ENCODE measurements at places on chromosomes 4 and X. TPM values are rescaled to one million over a fixed set of nuclear protein-coding genes. Genes with fewer than 3 reads are reported as not detected.
A peak's percentile ranks its signal among the peaks of the same experiment; 100 is the strongest.

- no peaks in the 10 kb centered on the region for H3K27me3 ChIP-seq
- H3K36me3 ChIP-seq, result no peaks in the 10 kb centered on the region
- no peak overlapping the region for H3K27ac ChIP-seq
- no peak overlapping the region for H3K4me3 ChIP-seq
These were observed 71.1 kb downstream of the MAGEB10 start for GRCh38 chrX:27878862-27879261.

BANK1 gene
- 0.22 TPM for total RNA-seq

- DNase-seq, result no peak
- H3K4me3 ChIP-seq, result no peak overlapping the region
- H3K27me3 ChIP-seq, result peaks cover 37% of the 10 kb centered on the region
- H3K4me1 ChIP-seq, result peaks cover 5% of the 10 kb centered on the region
- H3K27ac ChIP-seq, result no peak overlapping the region
These were observed 7.2 kb downstream of the CRMP1 start for GRCh38 chr4:5885733-5886132.

MAGEA1 gene
- total RNA-seq, result not detected

DNA sequence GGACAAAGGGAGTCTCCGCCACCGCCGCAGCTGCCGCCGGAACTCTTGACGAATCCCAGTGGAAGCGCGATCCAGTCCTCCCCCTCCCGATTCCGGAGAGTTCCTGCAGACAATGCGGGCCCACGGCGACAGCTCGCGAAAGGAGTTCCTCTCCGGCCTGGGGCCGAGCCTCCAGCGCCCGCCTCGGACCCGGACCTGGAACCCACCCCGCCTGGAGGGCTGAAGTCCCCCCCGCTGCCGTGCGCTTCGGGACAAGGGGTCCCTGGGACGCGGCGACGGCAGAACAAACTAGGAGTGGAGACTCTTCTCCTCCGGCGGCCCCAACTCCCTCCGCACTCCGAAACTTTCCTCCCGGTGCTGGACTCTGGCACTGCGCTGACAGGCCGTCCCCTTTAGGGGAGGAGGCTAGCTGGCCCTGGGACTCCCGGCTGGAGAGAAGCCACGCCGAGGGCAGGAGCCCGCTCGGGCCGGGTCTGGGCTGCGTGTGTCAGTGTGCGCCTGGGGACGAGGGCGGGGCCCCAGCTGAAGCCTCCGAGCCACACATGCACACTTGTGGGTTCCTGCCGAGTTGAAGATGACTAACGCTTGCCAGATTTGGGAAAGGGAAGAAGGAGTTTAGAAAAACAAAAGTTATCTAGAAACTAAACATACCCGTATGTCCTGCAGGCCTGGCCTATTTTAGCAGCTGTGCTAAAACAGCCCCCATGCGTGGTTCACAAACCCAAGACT lies at the start of gene ANTXR2:
Gene ANTXR2 (minus strand): TSS at position 486 of the 729 bp plus-strand sequence. CDS start 669 bp downstream, outside the sequence.
- DNase-seq, result peak; percentile 57
- H3K36me3 ChIP-seq, result peaks cover 7% of the 10 kb centered on the region
- H3K4me3 ChIP-seq, result peak within 1 kb of the TSS; percentile 90
- peaks cover 22% of the 10 kb centered on the region for H3K4me1 ChIP-seq

DNA sequence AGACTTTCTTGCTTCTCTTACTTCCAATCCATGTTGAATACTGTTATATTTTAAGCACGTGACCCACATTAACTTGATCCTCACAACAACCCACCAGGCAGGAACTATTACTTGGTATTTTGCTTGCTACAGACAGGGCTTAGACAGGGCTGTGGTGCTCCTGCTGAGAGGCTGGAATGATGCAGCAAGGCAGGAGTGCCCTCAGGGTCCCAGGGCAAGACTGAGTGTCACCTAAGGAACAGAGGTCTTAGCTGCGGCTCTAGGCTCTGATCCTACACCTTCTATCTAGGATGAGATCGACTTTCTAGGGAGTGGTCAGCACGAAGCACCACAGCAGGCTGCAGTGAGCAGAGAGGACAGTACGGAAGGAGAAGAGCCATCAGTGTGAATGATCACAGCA lies 20.0 kb downstream of the TAPT1 start:
- H3K27me3 ChIP-seq, result no peaks in the 10 kb centered on the region
- H3K27ac ChIP-seq, result no peak overlapping the region
- H3K4me1 ChIP-seq, result peaks cover 12% of the 10 kb centered on the region
- H3K36me3 ChIP-seq, result peaks cover 47% of the 10 kb centered on the region

- H3K4me1 ChIP-seq, result peaks cover 6% of the 10 kb centered on the region
- H3K36me3 ChIP-seq, result no peaks in the 10 kb centered on the region
- no peak overlapping the region for H3K4me3 ChIP-seq
- no peak overlapping the region for H3K27ac ChIP-seq
These were observed 99.6 kb downstream of the FAM53A start for GRCh38 chr4:1584498-1584897.

DNA sequence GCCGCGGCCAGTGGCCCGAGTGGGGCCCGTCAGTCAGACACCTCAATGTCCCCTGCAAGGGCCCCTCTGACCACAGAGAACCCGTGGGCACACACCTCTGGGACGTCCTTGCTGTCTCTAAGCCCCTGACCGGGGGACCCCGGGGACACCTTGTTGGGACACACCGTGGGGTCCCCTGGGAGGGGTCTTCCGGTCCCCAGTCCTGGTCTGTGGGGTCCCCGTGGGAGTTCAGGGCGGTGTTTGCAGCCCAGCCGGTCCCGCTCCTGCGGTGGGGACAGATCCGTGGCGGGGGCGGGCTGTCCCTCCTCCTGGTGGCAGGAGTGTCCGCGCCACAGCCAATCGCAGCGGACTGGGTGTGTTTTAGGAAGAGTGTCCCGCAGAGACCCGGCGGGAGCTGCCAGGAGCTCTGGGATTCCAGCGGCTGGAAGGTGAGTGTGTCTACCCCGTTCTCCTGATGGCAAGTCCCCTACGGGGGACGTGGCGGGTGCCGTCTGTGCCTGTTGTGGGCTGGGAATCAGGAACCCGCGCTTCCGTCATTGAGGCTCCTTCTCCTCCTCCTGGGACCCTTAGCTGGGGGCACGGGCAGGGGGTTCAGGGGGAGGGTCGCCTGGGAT lies 5.1 kb upstream of the PLCXD1 start:
- DNase-seq, result peak; percentile 25
- no peaks in the 10 kb centered on the region for H3K27me3 ChIP-seq
- peak overlapping the region; percentile 65 for H3K4me3 ChIP-seq
- no peaks in the 10 kb centered on the region for H3K36me3 ChIP-seq

LRIT3 gene
- not detected for total RNA-seq

GRCh38 chrX:155048977-155049619 lies 21.8 kb downstream of the CMC4 start:
- H3K27me3 ChIP-seq, result no peaks in the 10 kb centered on the region
- peaks cover 28% of the 10 kb centered on the region for H3K36me3 ChIP-seq
- H3K27ac ChIP-seq, result no peak overlapping the region
- H3K4me1 ChIP-seq, result peaks cover 3% of the 10 kb centered on the region
- H3K4me3 ChIP-seq, result no peak overlapping the region

- DNase-seq, result peak; percentile 36
- no peak overlapping the region for H3K4me3 ChIP-seq
- H3K27me3 ChIP-seq, result no peaks in the 10 kb centered on the region
- H3K36me3 ChIP-seq, result peaks cover 15% of the 10 kb centered on the region
- H3K4me1 ChIP-seq, result peaks cover 49% of the 10 kb centered on the region
These were observed 50.2 kb downstream of the LEF1 start for GRCh38 chr4:108118505-108118904.

- H3K4me3 ChIP-seq, result no peak overlapping the region
- no peaks in the 10 kb centered on the region for H3K27me3 ChIP-seq
- H3K4me1 ChIP-seq, result no peaks in the 10 kb centered on the region
- H3K36me3 ChIP-seq, result no peaks in the 10 kb centered on the region
- no peak for DNase-seq
These were observed 44.1 kb downstream of the SLC16A2 start for GRCh38 chrX:74465424-74465823.

DCAF8L2 gene
- total RNA-seq, result not detected

GRCh38 chr4:183437452-183437851 lies 7.0 kb upstream of the CDKN2AIP start:
- no peak overlapping the region for H3K4me3 ChIP-seq
- no peak for DNase-seq
- H3K27ac ChIP-seq, result no peak overlapping the region
- H3K36me3 ChIP-seq, result no peaks in the 10 kb centered on the region
- H3K27me3 ChIP-seq, result no peaks in the 10 kb centered on the region

ADH7 gene
- total RNA-seq, result not detected

DNA sequence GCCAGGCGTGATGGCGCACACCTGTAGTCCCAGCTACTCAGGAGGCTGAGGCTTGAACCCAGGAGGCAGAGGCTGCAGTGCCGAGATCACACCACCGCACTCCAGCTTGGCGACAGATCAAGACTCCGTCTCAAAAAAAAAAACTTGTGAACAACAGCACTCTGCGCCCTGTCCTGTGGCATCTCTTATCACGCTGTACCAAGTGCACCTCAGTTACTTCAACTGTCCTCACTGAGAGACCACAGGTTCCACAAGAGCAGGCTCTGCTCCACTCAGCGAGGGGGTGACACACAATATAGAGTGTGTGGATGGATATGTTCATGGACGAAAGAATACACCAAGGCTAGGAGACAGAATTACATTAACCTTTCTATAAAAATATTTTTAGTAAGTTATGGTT lies 49.3 kb downstream of the ADGRA3 start:
- H3K4me1 ChIP-seq, result no peaks in the 10 kb centered on the region
- H3K27ac ChIP-seq, result no peak overlapping the region
- no peak overlapping the region for H3K4me3 ChIP-seq
- H3K36me3 ChIP-seq, result no peaks in the 10 kb centered on the region

- no peak for DNase-seq
- H3K36me3 ChIP-seq, result no peaks in the 10 kb centered on the region
- no peaks in the 10 kb centered on the region for H3K4me1 ChIP-seq
- H3K27ac ChIP-seq, result no peak overlapping the region
These were observed 852.0 kb downstream of the PCDH18 start for GRCh38 chr4:136680271-136680670.

DNA sequence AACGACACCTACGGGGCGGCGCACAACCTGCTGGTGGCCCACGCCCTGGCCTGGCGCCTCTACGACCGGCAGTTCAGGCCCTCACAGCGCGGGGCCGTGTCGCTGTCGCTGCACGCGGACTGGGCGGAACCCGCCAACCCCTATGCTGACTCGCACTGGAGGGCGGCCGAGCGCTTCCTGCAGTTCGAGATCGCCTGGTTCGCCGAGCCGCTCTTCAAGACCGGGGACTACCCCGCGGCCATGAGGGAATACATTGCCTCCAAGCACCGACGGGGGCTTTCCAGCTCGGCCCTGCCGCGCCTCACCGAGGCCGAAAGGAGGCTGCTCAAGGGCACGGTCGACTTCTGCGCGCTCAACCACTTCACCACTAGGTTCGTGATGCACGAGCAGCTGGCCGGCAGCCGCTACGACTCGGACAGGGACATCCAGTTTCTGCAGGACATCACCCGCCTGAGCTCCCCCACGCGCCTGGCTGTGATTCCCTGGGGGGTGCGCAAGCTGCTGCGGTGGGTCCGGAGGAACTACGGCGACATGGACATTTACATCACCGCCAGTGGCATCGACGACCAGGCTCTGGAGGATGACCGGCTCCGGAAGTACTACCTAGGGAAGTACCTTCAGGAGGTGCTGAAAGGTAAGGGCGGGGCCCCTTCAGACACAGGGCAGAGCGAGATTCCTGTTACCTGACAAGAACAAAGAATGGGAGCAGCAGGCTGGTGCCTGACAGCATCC lies 11.7 kb downstream of the RPL9 start:
- no peak overlapping the region for H3K27ac ChIP-seq
- H3K36me3 ChIP-seq, result peaks cover 12% of the 10 kb centered on the region
- peak overlapping the region; percentile 53 for H3K4me3 ChIP-seq
- no peaks in the 10 kb centered on the region for H3K27me3 ChIP-seq

SH3RF1 gene
- 0.25 TPM for total RNA-seq

DNA sequence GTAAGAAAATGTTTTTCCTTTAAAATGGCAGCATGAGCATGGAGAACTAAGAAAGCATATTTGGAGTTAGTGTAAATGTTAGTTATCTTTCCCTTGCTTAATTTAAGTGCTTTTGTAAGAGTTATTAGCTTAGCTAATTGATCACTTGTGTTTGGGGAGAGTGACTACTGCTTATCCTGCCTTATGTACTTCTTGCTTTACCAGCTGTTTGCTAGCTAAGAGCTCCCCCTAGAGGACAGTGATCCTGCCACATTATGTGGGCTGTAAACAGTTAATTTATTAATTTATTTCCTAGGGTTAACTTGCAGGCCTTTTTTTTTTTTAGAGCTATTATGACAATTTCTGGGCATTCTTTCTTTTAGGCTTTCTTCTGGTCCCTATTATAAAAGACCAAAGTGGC lies 435.8 kb downstream of the MAGEB5 start:
- H3K4me1 ChIP-seq, result no peaks in the 10 kb centered on the region
- DNase-seq, result no peak
- H3K36me3 ChIP-seq, result no peaks in the 10 kb centered on the region
- H3K27ac ChIP-seq, result no peak overlapping the region
- no peak overlapping the region for H3K4me3 ChIP-seq

- no peaks in the 10 kb centered on the region for H3K4me1 ChIP-seq
- H3K4me3 ChIP-seq, result no peak overlapping the region
- no peak for DNase-seq
- H3K27ac ChIP-seq, result no peak overlapping the region
- no peaks in the 10 kb centered on the region for H3K27me3 ChIP-seq
These were observed 137.8 kb upstream of the DUSP21 start for GRCh38 chrX:44705817-44706551.

- DNase-seq, result no peak
- no peak overlapping the region for H3K27ac ChIP-seq
- H3K36me3 ChIP-seq, result no peaks in the 10 kb centered on the region
- H3K4me3 ChIP-seq, result no peak overlapping the region
- peaks cover 30% of the 10 kb centered on the region for H3K4me1 ChIP-seq
- no peaks in the 10 kb centered on the region for H3K27me3 ChIP-seq
These were observed 95.2 kb downstream of the CLNK start for GRCh38 chr4:10589321-10589720.

DNA sequence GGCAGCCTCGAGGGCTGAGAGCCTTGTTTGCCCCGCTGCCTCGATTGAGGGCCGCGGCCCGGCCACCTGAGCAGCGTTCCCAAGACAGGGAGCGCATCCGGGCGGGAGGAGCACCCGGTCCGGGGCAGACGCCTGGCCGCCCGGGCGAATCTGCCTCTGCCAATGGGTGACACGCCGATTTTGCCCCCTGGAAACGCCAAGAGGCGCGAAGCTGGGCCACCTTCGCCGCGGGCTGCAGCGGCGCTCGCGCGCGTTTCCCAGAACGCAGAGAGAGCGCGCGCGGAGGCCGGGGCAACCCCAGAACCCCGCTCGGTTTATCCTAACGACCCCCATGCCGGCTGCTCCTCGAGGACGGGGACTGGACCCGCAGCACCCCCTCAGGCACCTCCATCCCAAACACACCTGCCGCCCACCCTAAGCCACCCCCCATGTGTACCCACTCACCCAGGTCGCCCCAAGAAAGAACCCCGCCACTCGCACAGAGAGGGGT lies 575 bp downstream of the MAP7D2 start:
- H3K36me3 ChIP-seq, result no peaks in the 10 kb centered on the region
- H3K4me3 ChIP-seq, result no peak overlapping the region
- H3K4me1 ChIP-seq, result peaks cover 14% of the 10 kb centered on the region
- H3K27ac ChIP-seq, result no peak overlapping the region
- H3K27me3 ChIP-seq, result peaks cover 11% of the 10 kb centered on the region
- no peak for DNase-seq

- H3K27me3 ChIP-seq, result no peaks in the 10 kb centered on the region
- no peaks in the 10 kb centered on the region for H3K4me1 ChIP-seq
- H3K36me3 ChIP-seq, result no peaks in the 10 kb centered on the region
- no peak for DNase-seq
These were observed 54.6 kb upstream of the LDB2 start for GRCh38 chr4:16952896-16953630.

GRCh38 chr4:3766785-3767569 lies 792 bp downstream of the ADRA2C start:
- DNase-seq, result no peak
- no peaks in the 10 kb centered on the region for H3K36me3 ChIP-seq
- H3K27ac ChIP-seq, result no peak overlapping the region
- H3K4me1 ChIP-seq, result no peaks in the 10 kb centered on the region

- no peak overlapping the region for H3K27ac ChIP-seq
- no peak overlapping the region for H3K4me3 ChIP-seq
- DNase-seq, result no peak
These were observed 60.3 kb upstream of the HSD17B10 start for GRCh38 chrX:53494436-53494835.
